ENCODE measurements at places on chromosomes 1 and 21.

DNA sequence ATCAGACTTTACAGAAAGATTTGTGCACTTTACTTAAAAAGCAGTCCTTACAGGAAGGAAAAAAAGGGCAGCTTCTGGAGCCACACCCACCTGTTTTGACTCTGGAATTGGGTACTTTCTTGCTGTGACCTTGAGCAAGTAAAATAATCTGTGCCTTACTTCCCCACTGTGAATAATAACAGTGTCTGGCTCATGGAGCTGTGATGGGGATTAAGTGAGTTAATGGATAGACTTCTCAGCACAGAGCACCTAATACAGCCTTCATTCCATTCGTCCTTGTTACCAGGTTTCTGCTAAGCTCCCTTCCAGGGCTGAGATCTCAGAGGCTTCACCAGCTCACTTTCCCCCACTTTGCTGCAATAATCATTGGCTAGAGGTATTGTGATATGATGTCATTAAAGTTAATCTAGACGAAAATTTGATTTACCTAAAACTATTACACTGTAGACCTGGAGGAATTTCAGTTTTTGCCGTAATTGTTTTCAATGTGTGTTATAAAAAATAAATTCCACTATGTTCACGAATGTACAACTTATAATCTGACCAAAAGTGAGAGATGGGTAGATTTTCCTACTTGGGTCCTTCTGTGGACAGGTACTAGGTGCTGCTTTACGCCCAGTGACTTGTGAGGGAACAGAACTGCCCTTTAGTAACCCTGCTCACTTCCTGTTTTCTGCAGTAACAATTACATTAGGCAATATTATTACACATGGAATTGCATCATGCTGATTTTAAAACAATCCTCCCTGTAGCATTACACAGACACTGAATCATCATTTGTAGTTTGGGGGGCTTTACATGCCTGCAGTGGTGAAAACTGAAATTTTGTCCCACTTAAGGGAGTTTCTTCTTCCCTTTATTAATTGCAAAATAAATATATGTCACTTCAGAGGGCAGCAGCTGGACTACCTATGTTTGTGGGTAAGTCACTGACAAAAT, 19.7 kb upstream of the ABCG1 start:
- no peak for DNase-seq

GRCh38 chr1:4021136-4021973, 121.3 kb upstream of the C1orf174 start:
- no peak for DNase-seq

- no peak for DNase-seq
These were observed 5.5 kb downstream of the NCAM2 start for GRCh38 chr21:21003701-21004100.

DNA sequence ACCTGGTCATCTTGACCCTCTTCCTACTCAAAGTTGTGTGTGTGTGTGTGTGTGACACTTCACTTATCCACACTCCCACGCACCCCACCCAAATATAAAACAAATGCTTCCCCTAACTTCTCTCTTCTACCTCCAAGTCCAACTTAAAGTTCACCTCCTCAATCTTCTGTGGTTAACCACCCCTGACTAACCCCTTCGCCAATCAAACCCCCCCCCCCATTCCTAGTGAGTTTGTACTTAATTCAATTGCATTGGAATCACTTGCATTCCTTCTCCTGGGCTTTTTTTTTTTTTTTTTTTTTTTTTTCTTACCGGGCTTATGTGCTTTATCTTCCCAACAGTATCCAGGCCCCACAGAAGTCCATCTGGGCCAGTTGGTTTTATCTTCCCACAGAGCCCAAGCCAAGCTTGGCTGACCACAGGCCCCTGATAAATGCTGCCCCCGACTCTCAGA, 78.4 kb downstream of the CD58 start:
- no peak for DNase-seq

DNA sequence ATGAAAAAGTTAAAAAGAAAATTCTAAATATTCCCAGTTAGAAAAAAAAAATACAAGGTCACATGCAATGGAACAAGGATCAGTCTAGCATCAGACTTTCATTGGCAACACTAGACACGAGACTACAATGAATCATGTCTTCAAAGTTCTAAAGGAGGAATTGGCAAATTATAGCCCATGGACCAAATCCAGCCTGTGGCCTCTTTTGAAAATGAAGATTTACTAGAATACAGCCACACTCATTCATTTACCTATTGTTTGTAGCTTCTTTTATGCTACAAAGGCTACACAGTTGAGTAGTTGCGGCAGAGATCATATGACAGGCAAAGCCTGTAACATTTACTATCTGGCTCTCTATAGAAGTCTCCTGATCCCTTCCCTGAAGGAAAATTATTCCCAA, 71.4 kb downstream of the MRPL39 start:
- no peak for DNase-seq

DNA sequence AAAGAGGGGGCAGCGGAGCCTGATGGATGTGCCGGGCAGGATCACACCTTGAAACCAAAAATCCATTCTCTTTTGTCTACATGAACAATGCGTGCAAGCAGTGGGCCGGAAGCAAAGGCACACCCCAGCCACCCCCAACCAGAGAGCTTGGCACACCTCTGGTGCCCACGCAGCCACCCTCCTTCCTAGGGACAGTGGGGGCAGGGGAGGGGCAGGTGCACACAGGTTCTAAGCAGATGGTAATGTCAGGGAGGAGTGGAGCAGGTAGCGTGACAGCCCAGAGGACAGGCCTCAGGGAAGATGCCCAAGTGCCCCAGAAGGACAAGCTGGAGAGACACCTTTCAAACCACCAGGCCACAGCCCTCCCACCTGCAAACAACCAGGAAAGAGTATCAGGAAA, 36.5 kb downstream of the SYF2 start:
- no peak for DNase-seq

DNA sequence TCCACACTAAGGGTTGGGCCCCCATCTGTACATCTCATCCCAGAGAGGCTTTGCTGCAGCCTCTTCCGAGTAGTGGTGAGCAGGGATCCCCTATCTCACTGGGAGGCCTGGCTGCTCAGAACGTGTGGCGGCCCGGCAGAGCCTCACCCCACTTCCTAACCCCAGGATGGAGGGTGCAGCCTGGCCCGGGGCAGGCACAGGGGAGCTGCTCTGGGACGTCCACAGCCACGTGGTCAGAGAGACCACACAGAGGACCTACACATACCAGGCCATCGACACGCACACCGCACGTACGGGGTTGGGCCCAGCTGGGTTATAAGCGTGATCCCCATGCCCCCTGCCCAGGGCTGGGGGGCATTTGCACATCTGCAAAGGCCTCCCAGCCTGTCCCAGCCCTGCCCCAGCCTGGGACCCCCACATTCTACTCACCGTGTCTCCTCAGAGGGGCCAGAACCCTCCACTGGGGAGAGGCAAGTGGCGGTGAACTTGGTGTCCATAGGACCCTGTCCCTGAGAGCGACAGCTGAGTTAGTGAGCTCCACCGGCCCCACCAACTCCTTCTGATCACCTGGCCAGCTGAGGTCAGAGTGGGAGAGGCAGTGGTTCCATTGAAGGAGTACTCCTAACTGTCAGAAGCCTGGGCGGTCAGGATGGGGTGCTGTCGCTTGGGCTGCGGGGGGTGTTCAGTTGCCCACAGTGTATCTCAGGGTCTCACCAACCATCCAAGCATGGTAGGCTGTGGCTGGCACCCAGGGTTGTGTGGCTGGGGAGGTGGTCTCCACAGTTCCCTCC, 41.2 kb downstream of the TRIM11 start:
- no peak for DNase-seq

DNA sequence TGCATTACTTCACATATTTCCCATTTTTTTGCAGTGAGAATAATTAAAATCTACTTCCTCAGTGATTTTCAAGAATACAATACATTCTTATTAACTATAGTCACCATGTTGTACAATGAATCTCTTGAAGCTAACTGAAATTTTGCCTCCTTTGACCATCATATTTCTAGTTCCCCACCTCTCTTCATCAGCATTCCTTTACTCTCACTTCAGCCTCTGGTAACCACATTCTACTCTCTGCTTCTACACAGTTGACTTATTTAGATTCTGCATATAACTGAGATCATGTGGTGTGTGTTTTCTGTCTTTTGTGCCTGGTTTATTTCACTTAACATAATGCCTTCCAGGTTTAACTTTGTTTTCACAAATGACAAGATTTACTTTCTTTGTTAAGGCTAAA, 304.4 kb upstream of the LYPLAL1 start:
- DNase-seq, result no peak

GRCh38 chr1:117860896-117861610, 68.4 kb downstream of the GDAP2 start:
- no peak for DNase-seq

DNA sequence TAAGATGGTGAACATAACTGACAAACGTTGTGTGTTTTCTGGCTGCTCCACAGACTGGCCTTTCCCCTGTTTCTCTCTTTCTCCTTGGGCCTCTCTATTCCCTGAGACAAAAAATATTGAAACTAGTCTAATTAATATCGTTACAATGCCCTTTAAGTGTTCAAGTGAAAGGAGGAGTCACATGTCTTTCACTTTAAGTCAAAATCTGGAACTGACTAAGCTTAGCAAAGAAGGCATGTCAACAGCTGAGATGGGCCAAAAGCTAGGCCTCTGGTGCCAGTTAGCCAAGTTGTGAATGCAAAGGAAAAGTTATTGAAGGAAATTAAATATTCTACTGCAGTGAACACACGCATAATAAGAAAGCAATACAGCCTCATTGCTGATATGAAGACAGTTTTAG, 32.2 kb upstream of the FCRL3 start:
- no peak for DNase-seq

GRCh38 chr1:53652441-53653199, 86.3 kb downstream of the GLIS1 start:
- no peak for DNase-seq

DNA sequence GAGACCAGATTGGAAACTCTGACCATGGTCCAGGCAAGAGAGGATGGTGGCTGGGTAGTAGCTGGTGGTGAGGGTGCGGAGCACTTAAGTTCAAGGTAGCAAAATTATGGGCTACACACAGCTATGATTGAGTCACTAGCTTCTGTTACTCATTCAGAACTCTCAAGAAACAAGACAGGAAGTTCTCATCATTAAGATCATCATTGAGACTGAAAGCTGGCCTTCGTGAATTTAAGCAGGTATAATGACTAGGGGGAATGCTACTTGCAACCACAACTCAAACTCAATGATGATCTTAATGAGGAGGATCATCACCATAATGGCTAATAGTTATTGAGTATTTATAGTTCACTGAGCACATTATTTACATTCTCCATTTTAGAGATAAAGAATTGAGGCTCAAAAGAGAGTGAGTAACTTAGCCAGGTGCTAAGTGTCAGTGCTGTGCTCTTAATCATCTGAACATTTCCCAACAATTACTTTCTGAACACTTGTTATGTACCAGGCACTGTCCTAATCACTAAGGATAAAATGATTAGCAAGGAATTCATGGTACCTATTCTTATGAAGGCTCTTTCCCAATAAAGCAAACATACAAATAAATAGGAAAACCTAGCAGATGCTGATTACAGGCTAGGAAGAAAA, 286.3 kb upstream of the C1orf105 start:
- DNase-seq, result no peak

- DNase-seq, result no peak
These were observed 14.4 kb downstream of the FRRS1 start for GRCh38 chr1:99751877-99752504.

DNA sequence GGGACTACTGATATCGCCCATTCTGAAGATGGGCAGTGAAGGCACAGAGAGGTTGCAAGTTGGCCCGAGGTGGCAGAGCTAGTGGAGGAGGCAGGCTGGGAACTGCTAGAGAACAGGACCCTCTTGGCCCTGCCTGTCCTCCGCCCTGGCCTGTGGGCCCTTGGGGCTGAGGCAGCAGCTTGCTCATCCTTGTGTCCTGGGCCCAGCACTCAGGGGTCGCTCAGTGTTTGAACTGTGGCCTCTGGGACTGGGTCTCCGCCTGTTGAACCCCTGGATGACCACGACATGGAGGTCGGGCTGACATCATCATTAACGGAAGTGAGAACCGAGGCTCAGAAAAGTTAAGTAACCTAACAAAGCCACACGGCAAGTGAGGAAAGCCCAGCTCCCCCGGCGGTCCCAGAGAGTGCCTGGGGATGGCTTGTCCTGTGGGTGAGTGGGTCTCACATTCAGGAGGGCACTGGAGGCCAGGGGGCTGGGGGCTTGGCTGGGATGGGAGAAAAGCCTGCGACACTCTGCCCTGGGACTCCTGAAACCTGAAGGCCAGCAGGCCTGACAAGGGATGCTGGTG, 23.0 kb upstream of the DDOST start:
- no peak for DNase-seq

DNA sequence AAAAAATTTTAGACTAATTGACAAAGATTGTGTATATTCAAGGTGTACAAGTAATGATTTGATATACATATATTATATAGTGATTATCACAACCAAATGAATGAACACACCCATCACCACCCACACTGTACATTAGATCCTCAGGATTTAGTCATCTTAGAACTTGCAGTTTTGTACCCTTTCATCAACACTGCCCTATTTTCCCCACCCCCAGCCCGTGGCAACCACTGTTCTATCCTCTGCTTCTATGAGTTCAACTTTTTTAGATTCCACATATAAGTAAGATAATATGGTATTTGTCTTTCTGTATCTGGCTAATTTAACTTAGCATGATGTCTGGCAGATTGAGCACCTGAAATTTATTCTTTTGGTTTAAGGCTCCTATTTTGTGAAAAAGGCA, 173.6 kb downstream of the IER5 start:
- no peak for DNase-seq

DNA sequence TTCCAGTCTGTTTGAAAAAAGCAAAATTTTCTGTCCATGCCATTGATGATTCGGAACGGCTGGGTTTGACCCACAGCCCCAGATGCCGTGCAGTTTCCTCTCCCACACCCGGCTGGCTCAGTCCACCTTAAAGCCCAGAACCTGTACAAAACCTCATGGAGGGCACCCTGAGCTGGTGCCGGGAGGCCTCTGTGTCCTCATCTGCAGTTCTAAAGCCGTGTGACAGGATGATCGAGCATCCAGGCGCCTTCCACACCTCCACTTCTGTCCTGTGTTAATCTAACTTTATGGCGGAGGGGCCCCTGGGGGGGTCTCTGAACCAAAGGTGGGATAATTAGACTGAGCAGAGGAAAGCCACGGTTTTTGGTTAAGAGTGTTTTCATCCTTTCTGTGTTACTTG, 49.6 kb downstream of the SLC37A1 start:
- no peak for DNase-seq

DNA sequence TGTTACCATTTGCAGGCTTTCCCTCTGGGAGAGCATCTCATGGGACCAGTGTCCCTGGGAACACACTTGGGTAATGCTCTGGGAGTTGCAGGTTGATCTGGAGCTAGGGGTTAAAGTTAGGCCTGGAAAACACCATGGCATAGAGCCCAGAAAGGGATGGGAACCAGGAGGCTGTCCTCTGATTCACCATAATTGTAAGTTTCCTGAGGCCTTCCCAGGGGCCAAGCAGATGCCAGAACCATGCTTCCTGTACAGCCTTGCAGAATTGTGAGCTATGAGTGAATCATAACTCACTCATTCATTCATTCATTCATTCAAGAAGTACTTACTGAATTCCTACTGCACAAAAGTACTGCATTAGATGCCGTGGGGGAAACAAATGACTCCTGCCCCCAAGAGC, 50.0 kb downstream of the LACTBL1 start:
- DNase-seq, result no peak

Data from activated gamma-delta T cell treated with Interleukin-2 at 50 U/mL for 16 hours (primary cell).